Stimulated activated CD4-positive, alpha-beta T cell treated with anti-CD3 and anti-CD28 coated beads, Interleukin-4, amount 100 ng/mL, for 4 hours (primary cell): ENCODE measurements at places on chromosomes 4 and X.

GRCh38 chr4:89253311-89253710 is 54.3 kb downstream of the GPRIN3 start:
- DNase-seq: no peak

GRCh38 chrX:118508635-118509034 is 13.0 kb downstream of the DOCK11 start:
- DNase-seq: no peak

DNA sequence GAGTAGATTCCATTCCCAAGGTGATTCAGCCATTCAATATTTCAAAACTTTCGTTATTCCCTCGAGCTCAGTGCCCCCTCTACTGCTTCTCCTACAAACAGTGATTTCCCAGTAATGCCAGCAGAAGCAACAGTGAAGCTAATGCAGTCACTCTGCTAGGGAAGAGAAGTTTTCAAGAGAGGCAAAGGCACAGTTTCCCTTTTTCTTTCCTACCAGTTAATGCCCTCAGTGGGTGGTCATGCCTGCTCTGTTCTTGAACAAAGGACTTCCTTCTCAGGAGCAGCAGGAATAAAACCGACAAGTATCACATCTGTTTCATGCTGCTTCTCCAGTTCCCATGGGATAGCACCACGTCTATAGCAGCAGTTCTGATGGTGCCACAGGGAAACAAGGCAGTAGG is 317.2 kb downstream of the TENM3 start:
- DNase-seq: no peak

- DNase-seq: no peak
Measured at GRCh38 chrX:42524379-42524778, 253.6 kb downstream of the PPP1R2C start.
